ENCODE measurements at places on chromosomes 13 and 19. TPM values are rescaled to one million over a fixed set of nuclear protein-coding genes. Genes with fewer than 3 reads are reported as not detected.

CD22 gene
- 0.63 TPM for polyA plus RNA-seq

DNA sequence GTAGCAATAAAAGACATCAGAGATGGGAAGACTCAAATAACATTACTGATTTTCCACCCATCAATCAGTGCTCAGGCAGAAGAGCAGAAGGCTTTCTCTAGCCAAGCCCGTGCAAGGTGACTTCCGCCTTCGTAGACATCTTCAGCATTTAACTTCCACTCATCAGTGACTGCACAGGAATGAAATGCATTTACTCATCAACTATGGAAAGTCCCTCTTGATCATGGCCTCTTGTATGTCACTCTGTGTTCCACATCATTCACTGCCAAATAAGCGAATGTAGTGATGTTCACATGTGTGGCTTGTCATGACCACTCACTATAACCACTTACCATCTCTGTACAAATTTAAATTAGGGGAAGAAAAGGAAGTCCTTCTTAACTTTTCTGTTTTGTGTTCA lies 49.4 kb downstream of the SACS start:
- DNase-seq: no peak

- DNase-seq: no peak
These were observed 23.4 kb upstream of the RFC3 start for GRCh38 chr13:33794576-33794975.

VSTM2B gene
- polyA plus RNA-seq: 0.15 TPM

GRCh38 chr19:51751655-51752054 lies at the start of gene FPR1:
TSS of gene FPR1 (minus strand) at chr19:51751878. CDS start at chr19:51746994, 4,884 bp downstream.
- no peak for DNase-seq

Data from muscle of arm (tissue), 14 donors.